Eye (tissue), 1 donor: ENCODE measurements at places on chromosomes 16 and 17.

DNA sequence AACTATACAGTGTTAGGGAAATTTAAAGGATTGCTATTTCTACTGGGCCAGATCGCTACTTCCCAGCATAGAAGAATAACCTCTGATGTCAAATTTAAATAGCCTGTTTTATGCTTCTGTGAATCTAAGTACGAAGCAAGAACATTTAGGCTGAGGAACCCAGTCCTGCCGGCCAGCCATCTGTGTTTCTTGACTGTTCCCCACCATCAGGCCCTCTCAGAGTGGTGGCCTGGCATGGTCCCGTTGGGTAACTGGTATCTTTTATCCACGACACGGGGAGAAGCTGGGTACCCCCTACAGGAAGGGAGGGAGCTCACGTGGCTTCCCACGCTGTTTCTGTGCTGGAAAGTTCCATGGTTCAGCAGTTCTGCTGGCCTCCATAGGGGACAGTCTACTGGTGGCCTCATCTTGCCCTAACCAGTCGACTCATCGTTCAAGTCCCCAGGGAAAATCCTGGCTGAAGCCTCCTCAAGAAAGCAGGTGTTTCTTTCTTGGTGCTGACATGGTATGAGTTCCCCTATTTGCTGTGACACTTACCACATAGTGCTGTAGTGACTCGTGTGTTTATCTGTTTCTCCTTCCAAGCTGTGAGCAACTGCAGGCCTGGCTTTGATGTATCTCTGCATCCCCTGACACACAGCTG, 201.7 kb upstream of the NLRP1 start:
- peak; percentile 46 for DNase-seq

- peak; percentile 54 for DNase-seq
Measured at GRCh38 chr17:13643180-13643579, 41.5 kb upstream of the HS3ST3A1 start.

GRCh38 chr16:756428-756827, 4.1 kb upstream of the MSLN start:
- no peak for DNase-seq

GRCh38 chr17:82228278-82228841, 482 bp upstream of the SLC16A3 start:
- peak; percentile 51 for DNase-seq

DNA sequence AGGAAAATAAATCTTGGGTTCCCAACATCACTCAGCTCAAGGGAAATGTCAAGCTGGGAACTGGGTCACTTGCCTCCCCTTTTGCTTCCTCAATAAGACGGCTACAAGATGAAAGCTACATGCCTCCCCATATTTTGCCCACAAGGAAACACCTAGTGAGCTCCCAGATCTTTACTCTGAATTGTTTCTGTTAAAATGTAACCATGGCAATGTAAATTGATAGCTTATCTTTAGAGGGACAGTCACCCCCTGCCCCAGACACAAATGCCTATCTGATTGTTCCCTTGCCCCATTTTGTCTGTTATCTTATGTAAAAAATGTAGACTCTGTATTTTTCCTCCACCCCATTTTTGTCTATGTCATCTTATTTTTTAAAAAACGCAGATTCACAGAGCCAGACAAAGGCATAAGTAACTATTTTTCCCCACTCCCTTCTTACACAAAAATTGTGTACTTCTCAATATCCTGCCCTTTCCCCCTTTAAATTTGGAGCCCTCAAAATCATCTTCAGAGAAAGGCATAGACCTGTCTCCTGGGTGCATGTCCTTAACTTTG, 288.7 kb upstream of the ERCC4 start:
- DNase-seq: no peak

DNA sequence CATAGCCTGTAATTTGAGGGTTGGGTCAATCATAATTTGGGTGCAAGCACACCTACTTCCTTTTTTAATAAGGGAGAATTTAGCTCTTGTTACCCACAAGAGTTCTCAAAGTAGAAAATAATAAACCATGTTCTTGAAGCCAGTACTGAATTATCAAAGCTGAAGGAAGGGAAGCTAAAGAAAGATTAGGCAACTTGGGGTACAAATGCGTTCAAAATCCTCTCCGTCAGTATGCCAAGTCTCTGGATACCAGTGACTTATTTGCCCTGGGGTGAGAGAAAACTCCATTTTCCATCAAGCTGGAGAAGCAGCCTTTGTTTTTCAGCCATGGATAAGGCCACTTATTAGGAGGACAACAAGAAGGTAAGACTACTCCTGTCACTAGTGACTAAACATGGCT, 23.5 kb upstream of the DHRS13 start:
- DNase-seq: no peak

DNA sequence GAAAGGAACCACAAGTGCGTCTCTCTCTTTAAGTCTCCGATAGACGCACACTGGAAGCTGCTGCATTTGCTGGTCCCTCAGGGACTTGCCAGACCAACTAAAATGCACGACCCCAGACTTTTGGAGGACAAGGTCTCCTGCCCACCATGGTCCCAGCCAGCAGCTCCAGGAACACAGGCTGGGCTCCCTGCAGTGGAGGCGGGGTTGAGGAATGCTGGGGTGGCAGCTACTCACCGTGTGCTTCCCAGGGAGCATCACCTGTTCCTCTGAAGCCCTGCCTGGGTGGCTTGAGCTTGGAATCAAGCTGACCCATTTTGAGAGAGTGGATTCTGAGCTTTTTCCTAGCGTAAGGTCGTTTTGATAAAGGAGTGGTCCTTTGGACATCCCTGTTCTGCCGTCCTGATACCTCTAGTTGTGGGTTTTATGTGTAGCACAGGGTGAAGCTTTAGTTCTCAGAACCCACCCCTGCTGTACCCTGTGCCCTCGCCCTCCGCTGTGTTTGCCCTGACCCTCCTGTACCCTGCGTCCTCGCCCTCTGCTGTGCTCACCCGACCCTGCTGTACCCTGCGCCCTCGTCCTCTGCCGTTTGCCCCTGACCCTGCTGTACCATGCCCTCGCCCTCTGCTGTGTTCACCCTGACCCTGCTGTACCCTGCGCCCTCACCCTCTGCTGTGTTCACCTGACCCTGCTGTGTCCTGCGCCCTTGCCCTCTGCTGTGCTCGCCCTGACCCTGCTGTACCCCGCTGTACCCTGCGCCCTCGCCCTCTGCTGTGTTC, 11.0 kb downstream of the ZNF276 start:
- no peak for DNase-seq

- no peak for DNase-seq
Measured at GRCh38 chr17:31830971-31831858, 27.8 kb downstream of the COPRS start.

DNA sequence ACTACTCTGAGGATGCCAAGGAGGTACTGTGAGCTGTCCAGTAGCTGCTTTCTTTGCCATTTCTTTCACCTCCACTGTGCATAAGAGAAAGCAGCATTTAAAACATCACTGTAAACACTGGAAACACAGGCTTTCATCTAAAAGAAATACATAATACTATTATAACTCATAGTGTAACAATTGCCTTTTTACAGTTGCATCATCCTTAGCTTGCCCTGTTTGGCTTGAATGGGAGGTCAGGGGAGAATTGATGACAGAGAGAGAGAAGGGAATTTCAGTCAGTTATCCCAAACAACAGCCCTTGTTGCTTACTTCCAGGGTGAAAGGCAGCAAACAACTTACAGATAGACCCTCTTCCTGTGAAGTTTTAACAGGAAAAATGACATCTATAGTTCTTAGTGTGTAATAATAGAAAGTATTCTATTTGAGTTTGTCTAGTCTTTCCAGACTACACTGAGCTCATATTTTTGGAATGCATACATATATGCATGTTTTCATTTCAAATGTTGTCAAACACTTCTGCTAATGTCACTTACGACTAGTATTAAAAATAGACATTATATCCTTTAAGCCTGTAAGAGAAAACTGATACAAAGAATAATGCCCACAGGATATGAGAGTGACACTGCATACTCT, 71.7 kb upstream of the MTMR4 start:
- no peak for DNase-seq

DNA sequence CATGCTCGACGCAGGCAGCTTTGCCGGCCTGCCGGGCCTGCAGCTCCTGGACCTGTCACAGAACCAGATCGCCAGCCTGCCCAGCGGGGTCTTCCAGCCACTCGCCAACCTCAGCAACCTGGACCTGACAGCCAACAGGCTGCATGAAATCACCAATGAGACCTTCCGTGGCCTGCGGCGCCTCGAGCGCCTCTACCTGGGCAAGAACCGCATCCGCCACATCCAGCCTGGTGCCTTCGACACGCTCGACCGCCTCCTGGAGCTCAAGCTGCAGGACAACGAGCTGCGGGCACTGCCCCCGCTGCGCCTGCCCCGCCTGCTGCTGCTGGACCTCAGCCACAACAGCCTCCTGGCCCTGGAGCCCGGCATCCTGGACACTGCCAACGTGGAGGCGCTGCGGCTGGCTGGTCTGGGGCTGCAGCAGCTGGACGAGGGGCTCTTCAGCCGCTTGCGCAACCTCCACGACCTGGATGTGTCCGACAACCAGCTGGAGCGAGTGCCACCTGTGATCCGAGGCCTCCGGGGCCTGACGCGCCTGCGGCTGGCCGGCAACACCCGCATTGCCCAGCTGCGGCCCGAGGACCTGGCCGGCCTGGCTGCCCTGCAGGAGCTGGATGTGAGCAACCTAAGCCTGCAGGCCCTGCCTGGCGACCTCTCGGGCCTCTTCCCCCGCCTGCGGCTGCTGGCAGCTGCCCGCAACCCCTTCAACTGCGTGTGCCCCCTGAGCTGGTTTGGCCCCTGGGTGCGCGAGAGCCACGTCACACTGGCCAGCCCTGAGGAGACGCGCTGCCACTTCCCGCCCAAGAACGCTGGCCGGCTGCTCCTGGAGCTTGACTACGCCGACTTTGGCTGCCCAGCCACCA, 9.7 kb downstream of the VASN start:
- no peak for DNase-seq

- DNase-seq: peak; percentile 41
Measured at GRCh38 chr16:54505549-54506213, 219.1 kb upstream of the IRX3 start.
